ENCODE measurements at places on chromosomes 11 and 22.

DNA sequence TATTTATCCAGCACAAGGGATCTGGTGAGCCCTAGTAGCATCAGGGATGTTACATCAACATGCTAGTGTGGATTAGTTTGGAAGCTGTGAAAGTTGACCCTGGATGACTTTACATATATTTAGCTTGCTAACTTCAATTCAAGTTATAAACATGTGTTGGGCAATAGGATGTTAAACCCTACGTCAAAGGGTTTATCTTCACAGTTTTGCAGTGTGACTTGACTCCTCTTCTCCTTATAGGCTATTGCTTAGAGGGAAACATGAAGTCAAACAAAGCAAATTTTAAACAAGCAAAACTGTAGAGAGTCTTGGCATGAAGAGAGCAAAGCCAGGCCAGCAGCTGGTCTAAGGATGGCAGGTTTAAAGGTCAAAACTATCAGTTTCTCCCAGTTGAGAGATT, 11.3 kb upstream of the CTSC start:
- DNase-seq, result no peak

DNA sequence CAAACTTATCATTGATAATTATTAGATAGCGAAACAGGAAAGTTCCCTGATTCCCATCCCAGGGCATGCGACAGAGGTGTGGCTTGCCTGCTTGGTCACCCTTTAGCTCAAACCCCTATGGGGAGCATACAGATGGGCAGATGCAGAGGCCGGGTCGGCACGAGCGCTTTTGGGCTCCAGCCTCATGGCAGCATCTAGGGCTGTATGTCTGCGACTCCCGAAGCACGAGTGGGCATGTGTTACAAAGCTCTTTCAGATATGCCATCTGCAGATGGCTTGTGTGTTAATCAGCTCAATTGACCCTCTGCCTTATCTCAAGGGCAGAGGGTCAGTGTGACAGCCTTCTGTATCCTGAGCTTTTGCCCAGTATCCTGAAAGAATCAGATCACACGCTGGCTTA, 2069.3 kb upstream of the RAG2 start:
- no peak for DNase-seq

DNA sequence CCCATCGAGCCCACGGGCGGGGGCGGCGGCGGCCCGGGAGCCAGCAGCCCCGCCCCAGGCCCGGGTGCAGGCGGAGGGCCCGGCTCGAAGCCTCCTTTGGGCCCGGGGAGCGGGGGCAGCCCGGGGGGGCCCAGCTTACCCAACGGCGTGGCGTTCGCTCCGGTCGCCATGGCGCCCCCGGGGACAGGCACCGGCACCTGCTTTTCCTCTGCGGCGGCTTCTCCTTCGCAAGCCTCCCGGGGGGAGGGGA, 194 bp downstream of the SF1 start:
- DNase-seq, result no peak

- no peak for DNase-seq
Observed at GRCh38 chr22:50489363-50490243, 2.9 kb downstream of the MIOX start.

DNA sequence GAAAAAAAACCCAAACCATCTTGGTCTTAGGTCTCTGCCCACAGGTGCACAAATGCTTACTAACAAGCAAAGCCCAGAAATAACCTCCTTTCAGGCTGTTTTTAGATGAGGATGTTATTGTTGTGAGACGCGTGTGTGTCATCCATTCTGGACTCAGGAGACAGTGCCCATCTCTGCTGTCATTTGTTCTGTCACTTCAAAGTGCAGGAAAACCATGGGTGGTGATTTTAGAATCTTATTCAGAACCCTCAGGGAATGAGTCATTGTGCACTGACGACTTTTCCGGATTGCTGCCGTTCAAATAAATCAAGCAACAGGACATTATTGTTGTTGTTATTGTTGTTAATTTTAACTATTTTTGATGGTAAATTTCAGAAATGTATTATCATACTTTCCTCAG, 110.3 kb downstream of the LRRC32 start:
- DNase-seq, result no peak

Data from left kidney (tissue), 8 donors.